ENCODE measurements at places on chromosomes 4 and X. TPM values are rescaled to one million over a fixed set of nuclear protein-coding genes. Genes with fewer than 3 reads are reported as not detected.

Gene MID1
- total RNA-seq: 13.5 TPM

Gene UBA6
- total RNA-seq: 146 TPM

Gene EDA2R
- 12.6 TPM for total RNA-seq

Gene ZAR1
- total RNA-seq: not detected

Gene VSIG4
- 0.54 TPM for total RNA-seq

Gene ODAPH
- 0.41 TPM for total RNA-seq

Gene PLS3
- total RNA-seq: 79.6 TPM

Gene ADGRA3
- total RNA-seq: 23.2 TPM

Gene EDNRA
- total RNA-seq: 11.7 TPM

Gene IQCM
- not detected for total RNA-seq

Gene UCP1
- total RNA-seq: not detected

Gene TMPRSS11F
- not detected for total RNA-seq

Gene PPP1R3F
- total RNA-seq: 6.5 TPM

Measured in kidney epithelial cell (primary cell).